ENCODE measurements at places on chromosomes 11 and 22. TPM values are rescaled to one million over a fixed set of nuclear protein-coding genes. Genes with fewer than 3 reads are reported as not detected.

DNA sequence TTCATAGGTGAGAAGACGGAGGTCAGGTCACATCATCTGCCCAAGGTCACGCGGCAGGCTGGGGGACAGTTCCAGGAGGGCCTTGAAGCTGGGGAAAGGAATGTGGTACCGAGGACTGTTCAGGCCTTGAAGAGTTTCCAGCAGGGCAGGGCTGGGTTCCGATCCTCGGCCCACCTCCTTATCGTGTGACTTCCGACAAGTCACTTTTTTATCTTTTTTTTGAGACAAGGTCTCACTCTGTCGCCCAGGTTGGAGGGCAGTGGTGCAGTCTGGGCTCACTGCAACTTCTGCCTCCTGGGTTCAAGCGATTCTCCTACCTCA is 623 bp downstream of the NDUFS8 start:
- no peak for DNase-seq
- no peaks in the 10 kb centered on the region for H3K27me3 ChIP-seq
- peaks cover 34% of the 10 kb centered on the region for H3K36me3 ChIP-seq
- peaks cover 23% of the 10 kb centered on the region for H3K4me1 ChIP-seq

- no peak overlapping the region for H3K4me3 ChIP-seq
- no peak overlapping the region for H3K27ac ChIP-seq
- DNase-seq, result no peak
- no peaks in the 10 kb centered on the region for H3K27me3 ChIP-seq
- H3K36me3 ChIP-seq, result no peaks in the 10 kb centered on the region
- H3K4me1 ChIP-seq, result no peaks in the 10 kb centered on the region
Observed at GRCh38 chr11:83456566-83456965, 170.4 kb upstream of the CCDC90B start.

- peak; percentile 78 for DNase-seq
- peak overlapping the region; percentile 75 for H3K27ac ChIP-seq
- peaks cover 17% of the 10 kb centered on the region for H3K4me1 ChIP-seq
- no peaks in the 10 kb centered on the region for H3K36me3 ChIP-seq
- no peaks in the 10 kb centered on the region for H3K27me3 ChIP-seq
Observed at GRCh38 chr22:39703928-39704639, 133.5 kb downstream of the CACNA1I start.

DNA sequence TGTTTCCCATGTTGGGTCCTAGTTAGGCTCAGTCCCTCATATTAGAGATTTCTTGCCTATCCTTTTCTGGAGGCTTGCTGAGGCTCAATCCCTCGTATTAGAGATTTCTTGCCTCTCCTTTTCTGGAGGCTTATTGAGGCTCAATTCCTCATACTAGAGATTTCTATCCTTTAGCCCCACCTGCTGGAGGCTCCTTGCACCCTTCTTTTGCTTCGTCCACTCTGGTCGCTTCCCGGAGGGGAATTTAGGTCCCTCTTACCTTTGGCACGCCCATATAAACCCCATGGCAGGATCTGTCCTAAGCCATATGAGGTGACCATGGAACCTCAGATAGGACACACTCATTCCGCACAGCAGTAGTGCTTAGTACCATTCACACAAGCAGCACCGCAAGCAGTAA is 15.9 kb downstream of the CYP2D6 start:
- no peaks in the 10 kb centered on the region for H3K27me3 ChIP-seq
- H3K36me3 ChIP-seq, result no peaks in the 10 kb centered on the region
- no peak overlapping the region for H3K27ac ChIP-seq
- H3K4me1 ChIP-seq, result peaks cover 7% of the 10 kb centered on the region

DNA sequence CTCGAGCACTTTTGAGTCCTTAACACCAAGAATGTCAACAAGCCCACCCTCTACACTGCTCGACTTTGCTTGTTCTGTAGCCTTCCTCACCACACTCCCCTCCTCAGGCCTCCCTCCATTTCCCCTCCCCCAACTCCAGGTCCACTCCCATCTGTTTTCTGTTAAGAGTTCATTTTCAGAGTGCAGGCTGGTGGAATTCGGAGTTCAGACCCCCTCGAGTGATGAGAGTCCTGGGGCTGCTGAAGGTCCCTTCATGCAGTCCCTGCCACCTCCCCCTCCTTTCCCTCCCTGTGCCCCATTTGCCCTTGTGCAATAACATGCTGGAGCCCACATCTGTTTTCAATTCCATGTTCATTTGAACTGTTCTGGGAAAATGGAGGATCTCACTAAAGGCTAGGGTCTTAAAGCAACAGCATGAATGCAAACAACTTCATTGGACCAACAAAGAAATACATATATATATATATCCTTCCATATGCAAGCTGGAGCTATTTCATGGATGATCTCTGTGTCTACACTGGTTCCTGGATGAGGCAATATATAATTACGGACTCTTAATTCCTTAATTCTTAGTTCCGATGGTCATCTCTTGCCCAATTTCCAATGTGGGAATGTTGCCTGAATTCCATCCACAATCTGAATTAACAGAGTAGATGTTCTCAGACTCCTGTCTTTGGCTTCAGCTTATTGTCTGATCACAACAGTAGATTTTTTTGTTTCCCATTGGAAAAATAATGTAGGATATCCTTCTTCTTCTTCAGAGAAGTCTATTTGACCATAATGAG is 340.4 kb downstream of the ETS1 start:
- no peaks in the 10 kb centered on the region for H3K4me1 ChIP-seq
- peaks cover 6% of the 10 kb centered on the region for H3K27me3 ChIP-seq
- no peak overlapping the region for H3K4me3 ChIP-seq
- no peaks in the 10 kb centered on the region for H3K36me3 ChIP-seq
- peak; percentile 21 for DNase-seq

DNA sequence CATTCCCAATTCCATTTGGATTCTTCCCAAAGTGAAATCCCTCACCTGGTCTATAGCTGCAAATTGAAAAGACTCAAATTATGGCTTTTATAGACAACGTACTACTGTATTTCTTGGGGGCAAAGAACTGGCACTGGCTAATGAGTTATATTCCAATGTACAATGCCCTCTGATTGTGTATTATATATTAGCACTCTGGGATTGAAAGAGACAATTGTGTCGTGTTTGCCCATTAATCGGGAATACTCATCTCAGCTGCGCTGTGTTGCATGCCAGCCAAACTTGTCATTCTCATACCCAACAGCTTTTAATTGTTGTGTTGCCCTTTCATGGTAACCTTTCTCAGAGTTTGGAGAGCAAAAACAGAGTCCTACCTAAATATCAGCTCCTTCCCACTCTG is 55.0 kb upstream of the ZBTB44 start:
- peak overlapping the region; percentile 22 for H3K4me3 ChIP-seq
- no peaks in the 10 kb centered on the region for H3K36me3 ChIP-seq
- H3K27ac ChIP-seq, result peak overlapping the region; percentile 79
- H3K27me3 ChIP-seq, result no peaks in the 10 kb centered on the region
- peaks cover 28% of the 10 kb centered on the region for H3K4me1 ChIP-seq
- DNase-seq, result no peak

- H3K4me1 ChIP-seq, result no peaks in the 10 kb centered on the region
- H3K4me3 ChIP-seq, result no peak overlapping the region
- no peak for DNase-seq
- no peak overlapping the region for H3K27ac ChIP-seq
Observed at GRCh38 chr11:123905826-123906225, 3.9 kb downstream of the OR8D4 start.

DNA sequence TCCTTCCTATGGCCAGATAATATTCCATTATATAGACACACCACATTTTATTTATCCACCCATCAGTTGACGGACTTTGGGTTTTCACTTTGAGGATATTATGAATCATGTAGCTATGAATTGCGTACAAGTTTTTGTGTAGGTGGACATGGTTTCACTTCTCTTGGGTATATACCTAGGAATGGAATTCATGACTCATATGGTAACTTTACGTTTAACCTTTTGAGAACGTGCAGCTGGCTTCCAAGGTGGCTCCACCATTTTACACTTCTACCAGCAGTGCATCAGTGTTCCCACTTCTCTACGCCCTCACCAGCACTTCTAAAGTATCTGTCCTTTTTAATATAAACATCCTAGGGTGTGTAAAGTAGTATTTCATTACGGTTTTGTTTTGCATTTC is 112.0 kb downstream of the PLEKHA7 start:
- no peak overlapping the region for H3K27ac ChIP-seq
- DNase-seq, result no peak
- H3K4me3 ChIP-seq, result no peak overlapping the region
- H3K4me1 ChIP-seq, result no peaks in the 10 kb centered on the region
- no peaks in the 10 kb centered on the region for H3K27me3 ChIP-seq

DNA sequence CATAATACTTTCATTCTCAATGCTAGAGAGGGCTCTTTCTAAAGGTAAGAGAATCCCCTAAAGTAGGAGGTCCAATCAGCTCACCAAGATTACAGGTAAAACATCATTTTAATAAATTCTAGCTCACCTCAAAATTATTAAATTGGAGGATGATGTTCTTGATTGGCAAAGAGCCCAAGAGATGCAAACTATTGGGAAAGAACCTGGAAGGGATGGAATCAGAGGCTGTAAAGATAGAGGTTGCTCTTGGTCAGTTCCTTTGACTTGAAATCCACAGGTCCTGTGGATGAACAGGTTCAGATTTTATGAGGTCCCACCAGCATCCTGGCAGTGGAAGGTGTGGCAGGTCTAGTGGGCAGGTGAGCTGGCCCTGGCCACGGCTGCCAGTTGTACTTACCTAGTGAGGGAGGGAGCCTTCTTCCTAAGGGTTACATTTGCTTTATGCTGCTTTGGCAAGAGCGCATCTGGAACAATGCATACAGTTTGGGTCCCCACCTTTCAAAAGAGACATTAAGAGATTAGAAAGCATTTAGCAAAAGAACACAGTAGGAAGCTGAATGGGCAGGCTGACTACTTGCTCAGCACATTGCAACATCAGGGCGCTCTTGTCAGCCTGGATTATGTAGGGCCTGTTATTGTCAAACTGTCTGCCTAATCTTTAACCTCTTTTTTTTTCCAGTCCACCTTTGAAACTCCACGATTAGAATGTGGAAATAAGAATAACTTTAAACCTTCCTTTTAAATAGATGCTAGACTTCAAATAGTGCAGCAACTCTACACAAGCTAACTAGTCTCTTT is 97.0 kb downstream of the RDX start:
- no peak overlapping the region for H3K4me3 ChIP-seq
- DNase-seq, result no peak
- no peaks in the 10 kb centered on the region for H3K4me1 ChIP-seq
- H3K36me3 ChIP-seq, result no peaks in the 10 kb centered on the region
- no peak overlapping the region for H3K27ac ChIP-seq

DNA sequence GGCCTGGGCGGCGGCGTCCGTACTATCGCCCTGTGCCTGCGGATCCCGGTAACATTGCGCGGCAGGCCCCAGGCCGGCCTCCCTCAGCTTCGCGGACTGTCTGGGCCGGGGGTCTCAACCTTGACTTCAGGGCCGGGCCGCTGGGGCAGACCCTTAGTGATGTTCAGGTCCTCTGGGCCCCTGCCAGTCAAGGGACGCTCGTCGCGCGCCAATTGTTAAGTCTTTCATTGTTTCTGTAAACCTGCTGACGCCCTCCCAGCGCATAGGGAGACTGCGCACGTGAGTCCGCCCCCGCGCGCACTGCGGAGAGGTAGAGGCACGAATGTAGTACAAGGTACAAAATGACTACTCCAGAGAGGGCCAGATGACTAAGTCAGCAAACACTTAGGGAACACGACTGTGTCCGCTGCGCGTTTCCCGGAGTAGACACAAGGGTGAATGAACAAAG is 451 bp upstream of the HDHD5 start:
- H3K27ac ChIP-seq, result peak overlapping the region; percentile 87
- H3K27me3 ChIP-seq, result no peaks in the 10 kb centered on the region
- no peaks in the 10 kb centered on the region for H3K36me3 ChIP-seq
- peaks cover 30% of the 10 kb centered on the region for H3K4me1 ChIP-seq

- no peak overlapping the region for H3K4me3 ChIP-seq
- H3K27me3 ChIP-seq, result no peaks in the 10 kb centered on the region
- DNase-seq, result no peak
- H3K27ac ChIP-seq, result no peak overlapping the region
Observed at GRCh38 chr11:108672113-108672512, 7.2 kb downstream of the DDX10 start.

GRCh38 chr11:76667271-76667818 is 3.2 kb downstream of the LRRC32 start:
- DNase-seq, result no peak
- H3K36me3 ChIP-seq, result no peaks in the 10 kb centered on the region
- H3K4me1 ChIP-seq, result no peaks in the 10 kb centered on the region
- peak overlapping the region; percentile 50 for H3K27ac ChIP-seq

- H3K36me3 ChIP-seq, result no peaks in the 10 kb centered on the region
- H3K4me3 ChIP-seq, result no peak overlapping the region
- no peaks in the 10 kb centered on the region for H3K4me1 ChIP-seq
Observed at GRCh38 chr11:85752890-85753581, 57.9 kb downstream of the SYTL2 start.

GRCh38 chr22:44682556-44683168 is 19.3 kb upstream of the PRR5 start:
- H3K4me3 ChIP-seq, result no peak overlapping the region
- no peaks in the 10 kb centered on the region for H3K36me3 ChIP-seq
- H3K4me1 ChIP-seq, result no peaks in the 10 kb centered on the region
- H3K27me3 ChIP-seq, result no peaks in the 10 kb centered on the region
- DNase-seq, result no peak
- no peak overlapping the region for H3K27ac ChIP-seq

GRCh38 chr11:61874377-61874809 is 17.0 kb downstream of the FADS3 start:
- no peak overlapping the region for H3K27ac ChIP-seq
- H3K4me3 ChIP-seq, result no peak overlapping the region
- H3K36me3 ChIP-seq, result peaks cover 10% of the 10 kb centered on the region

GRCh38 chr11:12841946-12842630 is 167.0 kb upstream of the RASSF10 start:
- H3K4me1 ChIP-seq, result peaks cover 76% of the 10 kb centered on the region
- no peak for DNase-seq
- no peaks in the 10 kb centered on the region for H3K27me3 ChIP-seq
- no peak overlapping the region for H3K4me3 ChIP-seq
- no peaks in the 10 kb centered on the region for H3K36me3 ChIP-seq
- H3K27ac ChIP-seq, result peak overlapping the region; percentile 69

- H3K4me1 ChIP-seq, result no peaks in the 10 kb centered on the region
- H3K27me3 ChIP-seq, result no peaks in the 10 kb centered on the region
- no peaks in the 10 kb centered on the region for H3K36me3 ChIP-seq
Observed at GRCh38 chr11:28169816-28170215, 61.6 kb downstream of the METTL15 start.

- no peak overlapping the region for H3K27ac ChIP-seq
- H3K36me3 ChIP-seq, result no peaks in the 10 kb centered on the region
- H3K4me3 ChIP-seq, result no peak overlapping the region
- DNase-seq, result no peak
- H3K4me1 ChIP-seq, result no peaks in the 10 kb centered on the region
- H3K27me3 ChIP-seq, result no peaks in the 10 kb centered on the region
Observed at GRCh38 chr11:134313821-134314607, 17.8 kb upstream of the GLB1L2 start.

SLC35C1 gene
- polyA plus RNA-seq, result 6.7 TPM

FAM111A gene
- 0.91 TPM for polyA plus RNA-seq

PLEKHB1 gene
- 0.33 TPM for polyA plus RNA-seq

BTBD18 gene
- polyA plus RNA-seq, result not detected

RBMXL2 gene
- not detected for polyA plus RNA-seq

PTGDR2 gene
- polyA plus RNA-seq, result 1.3 TPM

TRPM5 gene
- not detected for polyA plus RNA-seq

All from psoas muscle (tissue), 8 donors.